ENCODE measurements at places on chromosomes 12 and 14. TPM values are rescaled to one million over a fixed set of nuclear protein-coding genes. Genes with fewer than 3 reads are reported as not detected.
A peak's percentile ranks its signal among the peaks of the same experiment; 100 is the strongest.

- no peak for DNase-seq
These were observed 249.2 kb downstream of the SLC41A2 start for GRCh38 chr12:104708891-104709290.

DNA sequence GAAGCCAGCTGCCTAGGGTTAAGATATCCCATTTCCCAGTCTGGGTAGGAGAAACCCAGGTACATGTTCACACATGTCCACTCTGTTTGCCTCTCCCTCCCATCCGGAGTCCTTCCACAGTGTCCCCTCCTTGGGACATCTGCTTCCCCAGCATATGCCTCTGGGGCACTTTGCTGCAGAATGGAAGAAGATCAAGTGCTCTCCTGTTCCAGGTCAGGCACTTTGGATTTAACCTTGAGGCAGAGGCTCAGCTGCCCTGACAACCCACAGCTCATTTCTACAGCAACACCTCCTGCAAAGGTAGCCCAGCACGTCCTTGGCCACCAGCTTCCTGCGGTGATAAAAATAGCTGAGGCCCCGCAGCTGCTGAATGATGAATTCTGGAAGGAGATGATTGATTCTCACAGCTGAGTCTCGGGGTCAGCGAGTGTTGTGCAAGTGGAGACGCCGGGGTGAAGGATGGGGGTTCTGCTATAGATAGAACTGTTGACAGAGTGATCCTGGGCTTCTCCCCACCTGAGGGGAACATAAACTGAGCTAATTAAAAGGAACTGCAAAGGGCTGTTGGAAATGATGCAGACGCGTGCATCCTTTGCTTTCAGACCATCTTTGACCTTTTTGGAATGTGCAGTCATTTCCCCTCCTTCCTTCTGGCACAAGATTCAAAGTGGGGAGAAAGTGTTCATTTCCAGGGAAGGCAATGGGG, 145.0 kb downstream of the SLC38A6 start:
- DNase-seq: no peak

- DNase-seq: no peak
These were observed 2.0 kb downstream of the MGP start for GRCh38 chr12:14883686-14884085.

- DNase-seq: no peak
These were observed 662 bp upstream of the NELL2 start for GRCh38 chr12:44876544-44877410.

DNA sequence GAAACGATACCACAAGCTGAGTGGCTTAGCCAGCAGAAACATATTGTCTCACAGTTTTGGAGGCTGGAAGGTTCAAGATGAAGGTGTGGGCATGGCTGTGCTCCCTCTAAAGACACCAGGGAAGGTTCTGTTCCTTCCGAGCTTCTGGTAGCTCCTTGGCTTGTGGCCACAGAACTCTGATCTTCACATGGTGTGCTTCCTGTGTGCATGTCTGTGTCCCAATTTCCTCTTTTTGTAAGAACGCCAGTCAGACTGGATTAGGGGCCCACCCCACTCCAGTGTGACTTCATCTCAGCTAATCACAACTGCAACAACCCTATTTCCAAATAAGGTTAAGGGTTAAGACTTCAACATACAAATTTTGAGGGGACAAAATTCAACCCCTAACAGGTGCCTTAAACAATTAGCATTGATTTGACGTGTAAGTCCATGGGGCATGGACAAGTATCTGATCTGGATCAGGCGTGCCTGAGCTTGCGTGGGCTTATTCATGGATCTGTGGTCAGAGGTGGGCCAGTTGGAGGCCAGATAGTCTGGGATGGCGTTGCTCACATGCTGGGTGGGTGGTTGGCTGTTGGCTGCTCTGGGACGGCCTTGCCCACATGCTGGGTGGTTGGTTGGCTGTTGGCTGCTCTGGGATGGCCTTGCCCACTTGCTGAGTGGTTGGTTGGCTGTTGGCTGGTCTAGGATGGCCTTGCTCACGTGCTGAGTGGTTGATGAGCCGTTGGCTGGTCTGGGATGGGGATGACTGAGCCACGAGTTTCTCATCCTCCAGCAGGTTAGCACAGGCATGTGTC, 88.5 kb downstream of the LGMN start:
- peak; percentile 74 for DNase-seq

The REP15 gene
- total RNA-seq: 5.1 TPM

The CISTR gene
- not detected for total RNA-seq

Measured in lower lobe of right lung (tissue), 2 donors.